ENCODE measurements at places on chromosomes 7 and 10.

DNA sequence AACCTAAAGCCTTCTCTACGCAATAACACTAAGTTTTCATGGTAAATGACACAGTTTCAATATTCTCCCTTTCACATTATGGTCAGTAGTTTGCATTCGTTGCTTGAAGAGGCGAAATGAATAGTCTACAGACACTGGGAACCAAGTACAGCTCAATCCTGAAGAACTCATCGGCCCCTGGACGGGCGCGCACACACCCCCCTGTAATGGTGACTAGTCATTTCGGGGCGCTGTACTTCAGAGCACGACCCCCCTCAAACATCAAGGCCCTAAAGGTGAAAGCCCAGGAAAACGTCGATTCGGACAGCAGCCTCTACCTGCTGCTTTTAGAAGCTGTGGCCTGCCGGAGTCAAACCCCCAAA, 1.0 kb downstream of the NT5C2 start:
- DNase-seq, result no peak

DNA sequence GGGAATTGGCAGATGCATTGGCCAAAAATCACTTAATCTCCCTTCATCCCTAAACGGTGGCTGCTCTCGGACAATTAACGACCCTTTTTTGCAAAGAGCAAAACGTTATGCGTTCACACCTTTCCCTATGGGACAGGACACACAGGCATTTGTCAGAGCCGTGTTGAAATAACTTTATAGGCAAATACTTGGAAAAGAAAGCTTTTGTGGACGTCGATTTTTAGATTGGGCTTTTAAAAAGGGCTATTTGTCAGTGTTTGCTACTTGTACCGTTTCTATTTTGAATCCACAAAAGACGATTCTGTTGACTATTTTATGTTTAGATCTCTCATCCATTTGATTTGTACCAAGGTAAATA, 245.6 kb downstream of the SLC25A13 start:
- DNase-seq, result no peak

DNA sequence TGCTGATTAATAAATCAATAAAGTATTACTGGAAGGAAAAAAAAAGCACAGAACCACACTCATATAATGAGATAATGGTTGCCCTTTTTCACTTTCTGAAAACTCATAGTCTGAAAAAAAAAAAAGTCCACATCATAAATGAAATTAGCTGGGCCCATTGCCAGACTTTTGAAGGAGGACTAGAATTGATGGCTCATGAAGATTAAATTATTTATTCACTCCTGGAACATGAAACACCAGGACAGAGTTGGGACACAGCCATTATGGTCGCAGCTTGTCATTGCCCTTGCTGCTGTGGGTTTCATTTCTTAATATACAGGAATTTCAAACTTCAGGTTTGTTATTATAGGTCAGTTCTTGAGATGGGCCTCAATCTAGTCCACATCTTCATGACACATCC, 91.9 kb downstream of the CNTNAP2 start:
- no peak for DNase-seq

DNA sequence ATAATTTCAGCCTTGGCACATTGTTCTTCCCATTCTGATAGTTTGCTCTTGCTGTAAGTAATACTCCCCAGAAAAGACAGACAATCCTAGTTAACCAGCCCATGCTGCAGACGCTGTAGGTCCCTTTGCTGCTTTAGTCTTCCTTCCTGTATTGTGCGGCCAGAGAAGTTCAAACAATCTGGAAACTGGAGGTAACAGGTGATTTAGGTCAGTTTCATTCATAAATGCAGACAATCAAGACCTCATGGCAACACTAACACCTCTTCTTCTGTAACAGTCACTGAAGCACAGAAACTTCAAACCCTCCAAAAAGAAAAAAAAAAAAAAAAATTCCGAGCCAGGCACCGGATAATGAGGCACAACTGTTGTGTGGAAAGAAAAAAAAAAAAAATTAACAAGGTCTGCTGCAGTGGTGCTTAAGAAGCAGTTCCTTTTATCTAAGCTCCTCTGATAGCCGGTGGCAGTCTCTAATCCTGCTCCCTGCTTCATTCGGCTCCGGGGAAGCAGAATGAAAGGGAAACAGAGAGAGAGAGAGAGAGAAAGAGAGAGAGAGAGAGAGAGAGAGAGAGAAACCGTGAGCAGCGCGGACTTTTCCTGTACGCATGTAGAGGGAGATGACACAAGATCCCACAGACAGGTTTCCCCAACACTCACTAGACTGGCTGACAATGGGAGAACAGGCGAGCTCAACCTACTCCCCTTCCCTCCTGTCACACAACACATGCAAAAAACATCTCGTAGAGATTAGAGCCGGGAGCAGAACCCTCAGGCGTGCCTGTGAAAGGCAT, at the start of gene SEMA3A:
SEMA3A (minus strand) TSS at position 306 of the 788 bp plus-strand sequence; CDS start at position 103, 203 bp downstream.
- no peak for DNase-seq

DNA sequence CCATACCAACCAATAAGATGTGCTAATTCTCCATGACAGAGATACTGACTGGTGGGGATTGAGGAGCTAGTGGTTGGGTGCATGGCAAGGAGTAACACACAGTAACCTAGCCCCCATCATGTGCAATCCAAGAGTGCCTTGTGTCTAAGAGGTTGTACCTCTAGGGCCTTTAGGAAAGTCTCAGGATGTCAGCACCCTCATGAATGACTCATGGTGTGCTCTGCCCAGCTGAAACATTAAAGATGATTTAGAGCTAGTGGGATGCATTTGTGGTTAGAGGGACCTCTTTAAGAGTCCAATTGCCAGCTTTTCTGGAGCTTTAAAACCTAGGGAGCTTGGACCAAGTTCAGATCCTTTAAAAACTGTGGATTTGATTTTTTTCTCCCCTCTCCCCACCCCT, 181.1 kb downstream of the HERPUD2 start:
- DNase-seq, result no peak

Data from OCI-LY7 (cell line).